ENCODE measurements at places on chromosomes 7 and 10.

- no peak for DNase-seq
Measured at GRCh38 chr7:84904561-84904960, 282.3 kb downstream of the SEMA3D start.

GRCh38 chr7:116560021-116560970 lies 35.5 kb downstream of the CAV1 start:
- DNase-seq, result no peak

GRCh38 chr7:30979027-30979426 lies 15.3 kb downstream of the GHRHR start:
- no peak for DNase-seq

DNA sequence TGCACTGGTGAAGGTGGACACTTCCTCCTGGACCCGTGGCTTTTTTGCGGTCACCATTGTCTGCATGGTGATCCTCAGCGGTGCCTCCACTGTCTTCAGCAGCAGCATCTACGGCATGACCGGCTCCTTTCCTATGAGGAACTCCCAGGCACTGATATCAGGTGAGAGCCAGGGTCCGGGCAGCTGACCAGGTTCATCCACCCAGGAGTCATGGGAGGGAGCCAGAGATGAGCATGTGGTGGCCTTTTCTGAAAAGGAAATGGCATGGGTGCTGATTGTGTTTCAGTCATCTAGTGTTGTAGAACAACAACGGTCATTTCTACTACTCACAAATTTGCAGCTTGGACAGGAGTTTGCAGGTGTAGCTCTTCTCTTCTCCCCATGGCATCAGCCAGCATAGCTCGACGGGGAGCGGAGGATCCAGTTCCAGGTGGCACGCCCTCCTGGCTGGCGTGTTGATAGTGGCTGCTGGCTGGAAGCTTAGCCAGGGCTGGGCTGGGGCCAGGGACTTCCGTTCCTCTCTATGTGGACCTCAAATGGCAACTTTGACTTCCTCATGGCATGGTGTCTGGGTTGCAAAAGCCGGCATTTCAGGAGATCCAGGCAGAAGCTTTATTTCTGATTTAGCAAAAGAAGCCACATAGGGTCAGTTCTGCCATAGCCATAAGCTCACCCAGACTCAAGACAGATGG lies 32.7 kb downstream of the SLC29A3 start:
- DNase-seq, result no peak

- DNase-seq, result no peak
Measured at GRCh38 chr10:77602913-77603533, 34.6 kb downstream of the KCNMA1 start.

DNA sequence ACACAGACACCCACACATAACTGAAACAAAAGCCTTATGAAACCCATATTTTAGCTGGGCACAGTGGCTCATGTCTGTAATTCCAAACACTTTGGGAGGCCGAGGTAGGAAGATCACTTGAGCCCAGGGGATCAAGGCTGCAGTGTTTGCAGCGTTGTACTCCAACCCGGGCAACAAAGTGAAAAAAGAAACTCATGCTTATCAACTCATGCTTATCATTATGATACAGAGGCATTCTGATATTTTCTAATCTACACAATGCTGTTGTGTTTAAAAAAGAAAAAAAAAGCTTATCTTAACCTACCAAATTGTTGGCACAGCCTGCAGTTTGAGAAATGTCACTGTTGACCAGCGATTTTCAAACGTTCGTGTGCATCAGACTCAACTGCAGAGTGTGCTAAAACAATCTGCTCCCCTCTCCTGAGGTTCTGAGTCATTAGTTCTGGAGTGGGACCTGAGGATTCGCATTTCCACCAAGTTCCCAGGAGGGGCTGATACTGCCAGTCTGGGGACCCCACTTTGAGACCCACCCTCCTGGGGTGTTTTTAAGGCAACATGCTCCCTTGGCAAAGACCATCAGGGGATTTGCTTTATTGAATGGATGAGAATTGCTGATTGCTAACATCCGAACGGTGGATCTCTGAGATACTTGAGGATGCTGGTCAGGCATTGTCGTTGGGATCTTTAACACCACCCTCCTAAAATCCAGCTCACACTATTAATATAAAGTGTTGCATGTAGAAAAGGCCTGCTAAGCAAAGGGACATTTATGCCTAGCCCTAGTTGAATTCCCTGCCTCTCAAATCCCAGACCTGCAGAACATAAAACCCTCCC lies 16.2 kb downstream of the CHST3 start:
- DNase-seq, result no peak

DNA sequence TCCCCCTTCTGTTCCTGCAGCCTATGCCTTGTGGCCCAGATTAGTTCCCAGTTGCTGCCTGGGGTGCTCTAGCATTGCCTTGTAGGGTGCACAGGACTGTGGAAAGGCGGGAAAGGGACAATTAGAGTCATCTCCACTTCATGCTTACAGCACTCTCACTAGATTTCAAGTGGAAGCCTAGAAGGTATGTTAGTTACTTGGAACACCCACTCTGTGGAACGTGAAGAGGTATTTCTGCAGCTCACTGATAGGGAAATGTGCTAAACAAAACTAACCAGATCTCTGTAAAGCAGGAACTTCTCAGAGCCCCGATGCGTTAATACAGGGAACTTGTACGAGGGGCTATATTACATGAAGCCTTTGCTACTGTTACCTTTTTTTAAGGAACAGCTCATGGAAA lies 19.4 kb downstream of the STMP1 start:
- no peak for DNase-seq

GRCh38 chr10:38070501-38070900 lies 23.6 kb upstream of the ZNF37A start:
- DNase-seq, result no peak

GRCh38 chr10:131858118-131858515 lies 42.7 kb upstream of the PPP2R2D start:
- no peak for DNase-seq

- no peak for DNase-seq
Measured at GRCh38 chr10:91643700-91644099, 10.8 kb upstream of the PPP1R3C start.

DNA sequence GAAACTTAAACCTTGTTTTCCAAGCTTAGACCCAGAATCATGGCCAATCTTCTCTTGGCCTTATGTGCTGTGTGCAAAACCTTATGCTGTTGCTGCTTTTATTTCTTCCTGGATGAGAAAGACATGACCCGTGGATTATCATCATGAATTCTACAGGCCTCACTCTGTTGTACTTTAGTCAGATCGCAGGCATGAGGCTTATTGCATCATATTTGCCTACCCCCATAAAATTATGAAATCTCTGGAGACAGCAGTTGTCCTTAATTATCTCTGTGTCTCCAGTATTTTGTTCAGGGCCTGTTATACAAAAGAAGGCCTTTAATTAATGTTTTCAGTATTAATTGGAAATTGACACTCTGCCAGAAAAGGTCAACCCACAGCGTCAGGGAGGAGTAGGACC lies 71.6 kb downstream of the PLCE1 start:
- no peak for DNase-seq

DNA sequence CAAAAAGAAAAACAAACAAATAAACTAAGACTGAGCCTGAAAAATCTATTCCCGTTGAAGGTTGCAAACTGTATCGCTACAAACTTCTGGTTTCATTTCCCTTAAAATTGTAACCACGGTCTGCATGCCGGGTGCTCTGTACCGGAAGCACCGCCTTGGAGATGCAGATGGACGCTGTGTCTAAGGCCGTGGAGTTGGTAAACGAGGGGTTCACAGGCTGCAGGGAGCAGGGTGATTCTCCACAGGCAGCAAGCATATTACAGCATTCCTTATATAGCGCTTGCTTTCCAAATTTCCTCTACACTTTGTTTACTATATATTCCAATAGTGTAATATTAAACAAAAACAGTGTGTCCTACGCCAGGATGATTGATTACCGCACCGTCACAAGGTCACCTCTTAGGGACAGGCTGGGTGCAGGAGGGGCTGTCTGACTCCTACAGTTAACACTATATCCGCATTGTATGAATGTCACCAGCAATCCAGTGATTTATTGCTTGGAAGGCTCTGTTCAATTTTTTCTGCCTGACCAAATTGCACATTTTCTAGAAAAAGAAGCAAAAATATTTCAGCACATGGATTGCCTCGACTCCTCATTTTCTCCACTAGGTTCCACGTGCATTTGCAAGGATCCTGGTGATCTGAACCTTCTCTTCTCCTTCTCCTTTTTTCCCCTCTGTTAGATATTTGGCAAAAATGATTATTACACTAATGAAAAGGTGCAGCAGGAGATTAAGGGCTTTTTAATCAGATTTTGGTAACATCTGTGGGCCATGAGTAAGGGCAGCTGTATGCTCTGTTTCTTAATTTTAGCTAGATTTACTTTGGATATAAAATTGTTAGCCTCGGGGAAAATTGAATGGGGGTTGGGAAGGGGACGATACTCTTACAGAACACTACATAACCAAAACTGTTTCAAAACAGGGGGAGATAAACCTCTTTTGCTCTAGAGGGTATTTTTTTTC lies 325.8 kb upstream of the MGMT start:
- DNase-seq, result no peak

GRCh38 chr7:134947831-134948230 lies 38.5 kb upstream of the AGBL3 start:
- no peak for DNase-seq

DNA sequence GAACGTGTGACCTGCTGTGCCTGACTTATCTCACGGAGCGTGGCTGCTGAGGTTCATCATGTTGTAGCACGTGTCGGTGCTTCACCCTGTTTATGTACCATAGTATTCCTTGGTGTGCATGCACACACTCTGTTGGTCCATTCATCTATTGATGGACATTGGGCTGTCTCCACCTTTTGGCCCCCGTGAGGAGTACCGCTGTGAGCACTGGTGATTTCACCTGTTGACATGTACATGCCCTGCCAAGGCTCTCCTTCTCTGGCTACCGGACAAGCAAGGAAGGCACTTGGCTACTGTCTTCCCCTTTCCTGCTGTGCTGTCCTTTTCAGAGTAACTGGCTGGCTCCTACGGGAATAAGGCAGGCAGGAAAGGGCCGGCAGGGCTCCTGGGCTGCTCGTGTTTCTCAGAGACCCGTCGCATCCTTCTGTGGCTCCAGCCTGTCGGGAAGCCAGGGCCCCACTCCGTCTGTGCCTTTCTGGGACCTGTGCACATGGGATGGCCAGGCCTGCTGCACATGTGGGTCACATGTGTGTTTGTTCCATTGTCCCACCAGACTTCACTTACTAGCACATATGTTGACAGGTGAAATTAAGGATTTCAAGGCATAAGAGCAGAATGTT lies 17.8 kb upstream of the TBRG4 start:
- DNase-seq, result no peak

- no peak for DNase-seq
Measured at GRCh38 chr10:80412486-80412885, 4.1 kb downstream of the PRXL2A start.

- DNase-seq, result no peak
Measured at GRCh38 chr10:102150970-102151773, 1.0 kb upstream of the NOLC1 start.

- DNase-seq, result no peak
Measured at GRCh38 chr10:33113466-33113865, 155.4 kb upstream of the ITGB1 start.

GRCh38 chr10:69716711-69717560 lies 84.8 kb upstream of the COL13A1 start:
- peak; percentile 36 for DNase-seq

DNA sequence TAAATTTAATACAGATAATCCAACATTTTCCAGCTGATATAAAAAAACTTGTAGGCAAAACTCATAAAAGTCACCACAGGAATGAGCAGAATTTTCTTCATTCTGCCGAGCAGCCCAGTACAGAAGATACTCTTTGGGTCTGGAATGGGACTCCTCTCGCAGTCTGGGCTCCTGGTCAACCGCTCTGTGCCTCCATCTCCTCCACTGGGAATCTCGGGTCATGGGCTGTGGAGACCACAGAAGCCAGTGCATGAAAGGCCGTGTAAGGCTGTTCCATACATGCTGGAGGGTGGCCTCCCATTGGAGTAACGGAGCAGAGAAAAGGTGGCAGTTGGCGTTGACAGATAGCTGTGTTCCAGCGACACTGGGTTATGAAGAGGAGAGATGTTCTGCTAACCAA lies 616.4 kb upstream of the MGMT start:
- no peak for DNase-seq

- DNase-seq, result no peak
Measured at GRCh38 chr7:99617192-99617781, 541 bp downstream of the ZSCAN25 start.

DNA sequence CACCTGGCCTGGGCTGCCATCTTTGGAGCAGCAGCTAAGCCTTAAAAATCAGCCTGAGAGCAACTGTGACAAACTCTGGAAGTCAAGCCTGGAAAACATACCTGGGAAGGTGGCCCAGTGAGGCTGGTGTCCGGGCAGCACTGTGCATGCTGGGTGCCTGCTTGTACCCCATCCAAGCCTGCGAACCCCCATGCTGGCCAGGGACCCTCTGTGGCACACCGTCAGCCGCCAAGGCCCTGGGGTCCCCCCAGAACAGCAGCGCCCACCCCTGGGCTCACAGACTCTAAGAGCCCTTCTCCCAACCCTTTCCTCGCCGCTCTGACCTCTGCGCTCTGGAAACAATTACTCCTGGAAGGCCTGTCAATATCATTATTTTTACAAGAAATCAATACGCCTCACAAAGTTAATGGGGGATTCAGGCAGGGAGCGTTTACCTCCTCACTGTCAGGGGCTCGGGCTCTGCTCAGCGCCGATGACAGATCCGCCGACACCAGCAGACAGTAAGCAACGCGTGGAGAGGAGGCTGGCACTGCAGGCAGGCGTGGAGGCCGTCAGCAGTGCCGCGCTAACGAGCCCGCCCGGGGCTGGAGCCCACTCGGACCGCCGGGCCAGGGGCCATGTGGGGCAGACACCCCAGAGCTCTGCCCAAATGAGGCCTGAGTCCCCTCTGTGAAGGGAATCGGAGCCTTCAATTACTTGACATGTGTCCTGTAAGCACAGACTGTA lies 54.4 kb downstream of the EBF3 start:
- DNase-seq, result no peak

DNA sequence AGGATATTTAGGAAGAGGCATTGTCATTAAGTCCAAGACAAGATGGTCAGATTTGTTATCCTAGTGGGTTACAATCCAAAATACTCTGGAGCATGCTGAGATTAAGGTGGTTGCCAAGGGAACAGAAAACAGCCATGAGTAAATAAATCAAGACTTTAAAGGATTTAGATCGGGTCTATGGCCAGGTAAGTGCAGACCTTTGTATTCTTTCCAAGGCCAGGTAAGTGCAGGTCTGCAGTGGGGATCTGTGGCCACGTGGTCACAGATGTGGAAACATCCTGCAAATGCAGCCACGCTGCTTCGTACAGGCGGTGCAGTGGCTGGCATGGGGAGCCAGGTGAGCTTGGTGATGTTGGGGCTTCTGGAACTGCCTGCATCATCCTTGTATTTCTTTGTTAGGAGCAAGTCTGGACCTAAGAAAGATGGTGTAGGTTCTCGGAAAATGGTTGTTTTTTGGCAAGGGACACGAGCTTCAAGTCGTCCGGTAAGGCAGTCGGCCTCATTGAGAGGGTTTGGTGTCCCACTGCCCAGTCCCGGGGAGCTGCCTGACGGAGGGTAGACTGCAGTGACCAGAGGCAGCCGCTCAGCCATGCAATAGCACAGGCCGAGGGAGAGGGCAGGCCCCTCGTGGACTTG lies 21.8 kb downstream of the ZNF775 start:
- DNase-seq, result no peak

DNA sequence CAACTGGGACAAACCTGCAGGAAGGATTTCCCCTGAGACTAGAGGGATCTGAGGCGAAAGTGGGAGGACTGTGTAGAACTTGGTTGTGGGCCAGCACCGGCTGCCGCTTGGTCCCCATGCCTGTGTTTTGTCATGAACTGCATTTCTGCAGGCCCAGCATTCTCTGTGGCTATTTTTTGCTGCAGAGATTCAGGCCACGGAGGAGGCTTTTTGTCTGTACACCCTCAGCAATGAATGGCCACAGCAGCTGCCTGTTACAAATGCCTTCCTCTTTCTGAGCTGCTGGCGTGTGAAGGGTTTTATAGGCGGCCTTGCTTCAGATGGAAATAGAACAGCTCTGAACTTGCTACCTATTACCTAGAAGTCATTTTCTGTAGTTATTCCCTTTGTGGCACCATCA lies 164.4 kb downstream of the SH2D4B start:
- no peak for DNase-seq
